ENCODE measurements at places on chromosomes 3 and 15.

DNA sequence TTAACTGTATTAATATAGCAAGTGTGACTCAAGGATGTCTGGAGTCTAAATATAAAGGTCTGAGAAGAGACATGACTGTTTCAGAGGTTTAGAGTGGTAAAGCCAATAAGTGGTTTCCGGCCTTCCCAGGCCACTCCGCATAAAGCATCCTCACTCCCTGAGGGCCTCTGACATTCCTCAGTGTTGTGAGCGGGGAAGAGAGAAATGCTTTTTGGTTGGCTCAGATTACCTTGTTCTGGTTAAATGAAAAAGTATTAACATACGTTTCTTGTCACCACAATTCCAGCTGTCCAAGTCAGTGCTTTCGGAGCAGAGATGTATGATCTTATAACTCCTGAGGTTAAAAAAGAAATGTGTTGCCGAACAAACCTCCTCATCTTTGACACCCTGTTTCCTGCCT, 103.8 kb downstream of the RBMS3 start:
- no peak for DNase-seq

DNA sequence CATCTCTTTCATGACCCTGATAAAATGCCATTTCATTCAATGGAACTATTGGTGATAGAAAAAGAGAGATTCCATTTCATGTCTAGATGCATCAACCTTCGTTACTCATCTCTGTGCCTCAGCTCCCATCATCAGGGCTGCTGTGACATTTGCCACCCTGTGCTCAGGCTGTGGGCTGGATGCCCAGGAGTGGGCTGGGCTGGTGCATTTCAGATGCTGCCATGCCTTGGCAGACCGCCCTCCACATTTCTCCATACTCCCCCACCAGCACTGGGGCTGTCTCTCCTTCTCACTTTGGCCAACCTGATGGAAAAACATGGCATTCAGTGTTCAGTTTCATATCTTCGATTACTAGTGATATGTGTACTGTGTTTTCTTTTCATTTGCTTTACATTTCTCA, 59.1 kb downstream of the DNASE1L3 start:
- DNase-seq, result no peak

DNA sequence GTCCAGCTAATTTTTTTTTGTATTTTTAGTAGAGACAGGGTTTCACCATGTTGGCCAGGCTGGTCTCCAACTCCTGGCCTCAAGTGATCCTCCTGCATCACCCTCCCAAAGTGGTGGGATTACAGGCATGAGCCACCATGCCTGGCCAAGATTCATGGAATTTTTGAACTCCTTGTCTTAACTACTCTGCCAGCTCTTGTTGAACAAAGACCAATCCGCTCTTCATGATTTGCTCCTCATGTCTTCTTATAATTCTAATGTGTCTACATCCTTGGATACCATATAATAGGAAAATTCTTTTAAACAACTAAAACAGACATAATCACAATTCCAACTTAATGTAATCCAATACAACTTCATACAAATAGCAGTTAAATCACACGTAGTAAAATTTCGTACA, 21.3 kb downstream of the UBA5 start:
- no peak for DNase-seq

DNA sequence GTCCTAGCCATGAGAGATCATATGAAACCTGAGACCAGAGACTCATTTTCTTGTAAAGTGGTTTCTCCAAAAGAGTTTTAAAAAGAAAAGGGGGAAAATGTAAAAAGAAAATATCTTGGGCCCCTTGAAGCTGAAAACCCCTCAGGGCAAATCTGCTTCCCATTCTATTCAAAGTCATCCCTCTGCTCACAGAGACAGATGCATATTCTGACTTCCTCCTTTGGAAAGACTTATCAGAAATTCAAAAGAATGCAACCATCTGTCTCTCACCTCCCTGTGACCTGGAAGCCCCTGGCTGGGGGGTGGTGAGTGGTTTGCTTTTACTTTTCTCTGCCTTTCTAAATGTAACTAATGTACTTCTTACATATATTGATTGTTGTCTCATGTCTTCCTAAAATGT, 1154.8 kb downstream of the NSUN3 start:
- no peak for DNase-seq

DNA sequence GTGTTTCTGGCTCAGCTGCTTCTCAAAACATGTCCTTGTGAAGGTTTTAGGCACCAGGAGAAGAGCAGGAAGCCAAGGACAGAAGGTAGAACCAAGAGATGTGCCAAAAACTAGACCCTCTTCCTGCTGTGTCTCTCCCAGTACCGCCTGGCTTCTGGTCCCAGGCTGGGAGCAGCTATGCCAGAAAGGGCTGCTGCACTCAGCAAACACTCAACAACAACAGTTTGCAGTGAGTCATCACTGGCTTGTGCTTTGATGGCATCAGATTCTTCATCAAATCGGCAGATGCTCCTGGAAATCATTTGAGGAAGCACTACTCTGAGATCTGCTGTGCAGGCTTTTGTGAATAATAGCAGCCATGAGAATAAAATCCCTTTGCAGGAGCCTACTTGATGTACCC, 63.2 kb downstream of the DGKG start:
- DNase-seq, result no peak

DNA sequence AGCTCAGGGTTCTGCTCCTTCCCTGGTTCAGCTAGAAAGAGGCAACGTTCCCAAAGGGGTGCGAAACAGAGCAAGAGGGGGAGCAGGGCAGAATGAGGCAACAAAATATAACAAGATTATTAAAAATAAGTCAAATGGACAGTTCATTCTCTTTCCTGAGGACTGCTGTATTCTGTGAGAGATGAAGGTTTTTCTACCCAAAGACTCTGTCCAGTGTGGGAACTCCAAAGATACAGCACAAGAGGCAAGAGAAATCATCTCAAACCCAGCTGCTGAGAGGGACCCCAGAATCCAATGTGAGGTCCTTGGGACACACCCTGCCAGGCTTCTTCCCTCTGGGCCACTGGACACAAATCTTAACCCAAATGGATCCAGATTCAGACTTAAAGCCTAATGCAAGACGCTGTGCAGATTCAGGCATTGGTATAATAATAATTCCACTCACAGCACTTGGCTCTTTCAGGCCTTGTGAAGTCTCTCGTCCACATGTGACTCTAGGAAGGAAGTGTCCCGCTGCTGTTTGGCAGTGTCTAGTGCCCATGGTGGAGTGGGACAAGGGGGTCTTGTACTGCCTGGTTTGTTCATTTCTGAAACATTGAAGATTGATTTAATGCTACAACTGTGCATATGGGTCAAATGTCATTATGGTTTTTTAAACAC, 14.5 kb upstream of the ARHGAP31 start:
- no peak for DNase-seq

DNA sequence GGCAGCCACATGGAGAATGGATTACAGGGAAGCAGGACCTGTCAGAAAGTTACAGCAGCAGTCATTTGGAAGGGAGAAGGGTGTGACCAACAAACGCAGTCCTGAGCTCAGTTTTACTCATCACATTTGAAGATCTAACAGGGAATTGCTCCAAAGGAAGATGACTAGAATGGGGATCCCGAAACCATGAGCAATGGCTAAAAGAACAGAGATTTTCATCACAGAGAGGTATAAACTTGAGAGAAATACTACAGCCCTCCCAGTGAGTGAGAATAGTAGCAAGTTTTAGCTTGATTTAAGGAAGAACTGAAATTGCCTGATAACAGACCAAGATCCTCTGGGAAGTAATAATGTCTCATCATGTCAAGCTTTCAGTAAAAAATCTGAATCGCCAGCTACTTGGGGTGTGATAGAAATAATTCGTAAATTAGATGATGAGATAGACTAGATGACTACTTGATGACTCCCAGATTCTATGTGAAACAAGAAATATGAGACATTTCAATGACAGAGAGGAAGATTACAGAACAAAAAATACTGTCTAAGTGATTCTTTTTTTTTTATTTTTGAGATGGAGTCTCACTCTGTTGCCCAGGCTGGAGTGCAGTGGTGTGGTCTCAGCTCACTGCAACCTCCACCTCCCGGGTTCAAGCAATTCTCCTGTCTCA, 16.9 kb downstream of the CD47 start:
- DNase-seq, result no peak

- no peak for DNase-seq
Measured at GRCh38 chr3:134533493-134533892, 47.6 kb downstream of the CEP63 start.

DNA sequence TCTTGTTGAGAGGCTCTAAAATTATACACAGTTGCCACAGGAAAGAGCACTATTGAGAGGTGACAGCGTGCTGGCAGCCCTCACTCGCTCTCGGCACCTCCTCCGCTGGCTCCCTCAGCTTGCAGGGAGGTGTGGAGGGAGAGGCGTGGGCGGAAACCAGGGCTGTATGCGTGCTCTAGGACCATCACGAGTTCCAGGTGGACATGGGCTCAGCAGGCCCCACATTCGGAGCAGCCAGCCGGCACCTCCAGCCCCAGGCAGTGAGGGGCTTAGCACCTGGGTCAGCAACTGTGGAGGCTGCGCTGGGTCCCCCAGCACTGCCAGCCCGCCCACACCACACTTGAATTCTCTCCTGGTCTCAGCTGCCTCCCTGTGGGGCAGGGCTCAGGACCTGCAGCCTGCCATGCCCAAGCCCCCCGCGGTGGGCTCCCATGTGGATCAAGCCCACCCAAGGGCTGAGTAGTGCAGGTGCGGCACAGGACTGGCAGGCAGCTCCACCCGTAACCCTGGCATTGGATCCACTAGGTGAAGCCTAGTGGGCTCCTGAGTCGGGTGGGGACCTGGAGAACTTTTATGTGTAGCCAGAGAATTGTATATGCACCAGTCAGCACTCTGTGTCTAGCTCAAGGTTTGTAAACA, 460.6 kb upstream of the ALCAM start:
- no peak for DNase-seq

DNA sequence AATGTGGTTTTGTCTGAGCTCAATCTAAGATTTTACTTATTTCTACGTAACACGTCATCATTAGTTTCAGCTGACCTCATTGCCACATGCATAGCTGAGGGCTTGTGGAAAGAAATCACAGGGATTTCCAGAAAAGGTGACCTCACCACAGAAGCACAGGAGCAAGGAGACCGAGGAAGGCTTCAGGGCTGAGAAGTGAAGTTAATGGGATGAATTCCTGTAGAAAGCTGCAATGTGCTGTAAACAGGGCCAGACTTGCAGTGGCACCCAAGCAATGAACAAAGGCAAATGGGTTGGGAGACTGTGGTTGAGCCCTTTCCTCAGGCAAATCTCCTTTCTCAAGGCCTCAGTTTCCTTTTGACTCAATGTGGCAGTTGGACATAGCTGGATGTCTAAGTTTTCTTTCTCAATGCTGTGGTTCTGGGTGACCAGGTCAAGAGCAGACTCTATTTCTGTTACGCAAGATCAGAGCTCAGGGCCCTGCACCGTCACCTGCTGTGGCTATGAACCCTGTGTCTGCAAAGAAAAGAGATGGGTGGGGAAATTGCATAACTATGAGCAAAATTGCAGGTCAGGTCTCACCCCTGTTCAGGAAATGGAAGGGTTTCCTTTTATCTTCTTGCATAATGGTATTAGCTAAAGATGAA, 252.2 kb upstream of the TBL1XR1 start:
- no peak for DNase-seq

GRCh38 chr3:138394156-138394555, 40.3 kb upstream of the ESYT3 start:
- no peak for DNase-seq

DNA sequence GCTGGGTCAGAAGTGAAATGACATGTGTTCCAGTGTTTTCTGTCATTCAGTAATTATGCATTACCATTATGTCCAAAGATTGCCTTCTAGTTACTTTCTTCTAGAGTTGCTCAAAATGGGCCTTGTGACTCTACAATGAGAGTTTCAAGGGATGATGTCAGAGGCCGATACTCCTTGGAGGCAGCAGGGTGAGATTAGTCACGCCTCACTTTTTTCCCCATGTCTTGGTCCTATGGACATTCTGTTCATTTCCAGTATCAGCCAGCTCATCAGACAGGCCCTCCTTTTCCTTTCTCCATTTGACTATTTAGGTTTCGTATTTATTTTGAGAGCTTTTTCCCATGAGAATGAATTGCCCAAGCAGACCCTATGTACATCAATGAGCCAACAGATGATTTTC, 17.5 kb downstream of the VGLL3 start:
- no peak for DNase-seq

- DNase-seq, result no peak
Measured at GRCh38 chr3:152272771-152273242, 4.1 kb downstream of the MBNL1 start.

DNA sequence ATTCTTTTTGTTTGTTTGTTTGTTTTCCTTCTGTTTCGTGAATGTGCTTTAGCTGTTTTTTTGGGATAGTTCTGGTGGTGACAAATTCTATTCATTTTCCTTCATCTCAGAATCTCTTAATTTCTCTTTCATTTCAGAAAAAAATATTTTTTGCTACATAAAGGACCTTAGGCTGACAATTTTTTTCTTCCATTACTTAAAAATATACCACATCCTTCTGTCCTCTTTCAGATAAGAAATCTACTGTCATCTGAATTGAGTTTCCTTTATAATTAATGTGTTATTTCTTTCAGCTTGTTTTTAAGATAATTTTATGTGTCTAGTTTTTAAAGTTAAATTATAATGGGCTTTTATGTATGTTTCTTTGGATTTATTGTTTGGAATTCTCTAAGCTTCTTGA, 47.6 kb downstream of the IL16 start:
- no peak for DNase-seq

GRCh38 chr3:186496016-186496415, 48.2 kb downstream of the CRYGS start:
- no peak for DNase-seq

DNA sequence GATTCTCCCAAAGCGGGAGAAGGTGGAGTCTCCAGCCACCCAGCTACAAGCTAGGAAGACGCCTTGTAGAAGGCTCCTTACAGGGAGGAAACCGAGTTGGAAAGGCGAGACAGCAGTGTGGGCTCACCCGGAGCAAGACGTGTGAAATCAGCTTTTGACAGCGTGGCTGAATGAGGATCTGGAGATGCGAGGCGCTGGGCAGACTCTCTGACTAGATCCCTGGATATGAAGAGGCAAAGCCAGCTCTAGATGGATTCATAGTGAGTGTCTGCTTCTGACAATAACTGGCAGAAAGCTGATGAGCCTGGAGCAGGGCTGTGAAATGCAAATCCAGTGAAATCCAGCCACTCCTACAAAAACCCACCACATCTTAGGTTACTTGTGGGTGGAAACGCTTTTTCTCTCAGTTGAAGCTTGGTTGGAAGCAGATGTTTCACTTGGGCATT, 41.0 kb downstream of the GOLGA6A start:
- no peak for DNase-seq

DNA sequence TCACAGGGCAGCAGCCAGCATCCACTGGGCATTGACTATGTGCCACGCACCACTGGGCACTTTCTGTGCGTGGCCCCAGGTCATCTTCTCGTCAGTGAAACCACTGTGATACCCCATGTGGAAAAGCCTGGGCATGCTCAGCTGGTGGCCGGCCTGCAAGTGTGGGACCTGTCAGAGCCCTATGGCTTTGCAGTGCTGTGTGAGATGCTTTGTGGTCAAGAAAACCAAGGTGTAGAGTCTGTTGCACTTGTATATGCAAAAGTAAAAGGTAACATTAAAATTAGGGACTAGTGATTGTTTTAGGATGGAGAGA, 69.5 kb downstream of the PGPEP1L start:
- DNase-seq, result no peak

GRCh38 chr3:143924522-143925285, 46.9 kb upstream of the DIPK2A start:
- no peak for DNase-seq

- DNase-seq, result no peak
Measured at GRCh38 chr15:78396976-78397375, 41.0 kb upstream of the IREB2 start.

All from stimulated activated CD4-positive, alpha-beta T cell treated with anti-CD3 and anti-CD28 coated beads, Interleukin-12 subunit alpha, Interleukin-12 subunit beta, amount 100 ng/mL, for 24 hours (primary cell).